ENCODE measurements at places on chromosomes 3 and 15.

DNA sequence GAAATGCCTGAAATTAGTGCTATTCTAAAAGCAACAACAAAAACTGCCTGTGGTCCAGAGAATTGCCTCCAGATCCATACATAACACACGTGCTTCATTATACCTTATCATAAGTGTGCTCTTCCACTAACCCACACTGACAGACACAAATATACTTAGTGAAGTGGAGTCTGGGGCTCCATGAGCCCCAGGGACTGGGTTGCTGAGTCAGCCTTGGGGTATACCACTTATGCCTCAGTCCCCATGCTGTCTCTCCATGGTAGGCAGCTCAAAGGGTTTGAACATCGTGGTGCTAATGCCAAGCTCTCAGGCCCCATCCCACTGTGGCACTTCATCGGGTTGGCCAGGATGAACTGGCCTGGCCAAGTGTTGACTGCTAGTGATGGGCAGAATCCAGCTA lies 10.8 kb downstream of the ZDHHC3 start:
- no peak for DNase-seq

DNA sequence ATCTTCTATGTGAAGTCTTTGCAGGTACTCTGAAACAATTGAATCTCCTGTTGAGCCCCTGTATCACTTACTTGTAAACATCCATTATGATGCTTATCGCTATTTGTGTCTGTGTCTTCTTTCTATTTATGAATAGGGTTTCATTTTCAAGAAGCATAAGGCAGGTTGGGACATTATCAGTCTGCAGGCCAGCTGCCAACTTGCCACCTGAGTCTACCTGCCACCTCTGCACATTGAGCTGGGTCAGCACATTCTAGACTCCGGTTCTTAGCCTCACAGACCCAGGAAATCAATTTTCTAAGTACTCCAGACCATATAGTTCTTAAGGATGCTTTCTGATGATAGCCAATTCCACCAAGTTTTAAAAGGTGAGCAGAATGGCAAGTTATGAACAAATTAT lies 105.7 kb upstream of the MCTP2 start:
- DNase-seq, result no peak

- no peak for DNase-seq
These were observed 18.6 kb downstream of the SSUH2 start for GRCh38 chr3:8625991-8626390.

DNA sequence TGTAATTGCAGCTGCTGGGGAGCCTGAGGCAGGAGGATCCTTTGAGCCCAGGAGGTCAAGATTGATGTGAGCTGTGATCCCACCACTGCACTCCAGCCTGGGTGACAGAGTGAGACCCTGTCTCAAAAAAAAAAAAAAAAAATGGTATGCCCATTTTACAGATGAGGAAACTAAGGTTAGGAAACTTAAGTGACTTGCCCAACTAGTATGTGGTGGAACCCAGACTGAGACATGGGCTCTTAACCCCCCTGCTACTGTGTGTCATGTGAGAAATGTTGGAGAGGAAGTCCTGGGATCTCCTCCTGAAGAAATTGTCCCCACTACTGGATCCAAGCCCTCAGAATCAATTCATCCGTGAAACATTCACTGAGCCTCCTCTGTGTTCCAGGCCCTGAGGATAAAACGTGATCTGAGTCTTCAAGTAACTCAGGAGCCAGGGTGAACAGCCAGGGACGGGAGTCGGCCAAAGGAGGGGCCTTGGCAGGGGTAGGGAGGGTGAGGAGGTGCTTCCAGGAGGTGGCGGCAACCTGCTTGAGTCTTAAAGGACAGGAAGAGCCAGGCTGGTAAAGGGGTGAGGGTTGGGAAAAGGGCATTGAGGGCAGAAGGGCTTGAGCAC lies 19.6 kb upstream of the RNU6-1 start:
- DNase-seq, result no peak

GRCh38 chr15:72724028-72724427 lies 38.0 kb downstream of the BBS4 start:
- no peak for DNase-seq

DNA sequence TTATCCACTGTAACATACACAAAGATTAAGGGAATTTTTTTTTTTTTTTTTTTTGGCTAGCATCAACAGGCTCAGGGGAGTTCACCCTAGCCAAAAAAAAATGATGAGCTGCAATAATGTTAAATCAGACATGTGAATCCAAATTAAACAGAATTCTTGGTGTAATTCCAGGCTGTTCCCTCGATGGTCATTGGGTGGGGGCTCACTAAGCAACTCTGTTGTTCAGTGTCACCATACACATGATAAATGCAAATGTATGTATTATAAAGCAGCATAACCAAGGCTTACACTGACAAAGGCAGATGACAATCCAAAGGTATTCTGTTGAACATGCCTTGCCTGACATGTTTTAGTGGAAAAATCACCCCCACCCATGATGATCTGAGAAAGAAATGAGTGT lies 29.0 kb downstream of the IL1RAP start:
- no peak for DNase-seq

DNA sequence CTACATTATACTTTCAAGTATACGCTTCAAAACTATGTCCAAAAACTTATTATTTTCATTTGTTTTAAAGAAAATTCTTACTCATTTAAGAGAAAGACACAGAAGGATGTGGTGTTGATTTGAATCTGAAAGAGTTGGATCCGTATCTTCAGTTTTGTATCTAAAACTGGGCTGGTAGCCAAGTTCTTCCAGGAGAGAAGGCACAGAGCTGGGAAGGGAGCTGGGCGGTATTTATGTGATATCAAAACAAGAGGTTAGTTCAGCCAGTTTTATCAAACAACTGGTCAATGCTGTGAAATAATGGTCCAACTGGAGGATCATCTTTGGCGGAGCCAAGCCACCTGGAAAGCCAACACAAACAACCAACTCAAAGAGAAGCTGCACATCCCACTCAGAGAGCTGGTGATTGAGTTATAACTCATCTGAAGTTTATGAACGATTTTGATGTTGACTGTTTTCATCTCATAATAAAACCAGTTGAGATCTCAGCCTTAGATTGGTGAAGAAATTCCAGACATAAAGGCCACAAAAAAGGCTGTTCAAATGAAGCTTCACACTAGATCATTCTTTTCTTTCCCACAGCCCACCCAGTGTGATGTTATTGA lies 489.6 kb upstream of the RASGRP1 start:
- no peak for DNase-seq

DNA sequence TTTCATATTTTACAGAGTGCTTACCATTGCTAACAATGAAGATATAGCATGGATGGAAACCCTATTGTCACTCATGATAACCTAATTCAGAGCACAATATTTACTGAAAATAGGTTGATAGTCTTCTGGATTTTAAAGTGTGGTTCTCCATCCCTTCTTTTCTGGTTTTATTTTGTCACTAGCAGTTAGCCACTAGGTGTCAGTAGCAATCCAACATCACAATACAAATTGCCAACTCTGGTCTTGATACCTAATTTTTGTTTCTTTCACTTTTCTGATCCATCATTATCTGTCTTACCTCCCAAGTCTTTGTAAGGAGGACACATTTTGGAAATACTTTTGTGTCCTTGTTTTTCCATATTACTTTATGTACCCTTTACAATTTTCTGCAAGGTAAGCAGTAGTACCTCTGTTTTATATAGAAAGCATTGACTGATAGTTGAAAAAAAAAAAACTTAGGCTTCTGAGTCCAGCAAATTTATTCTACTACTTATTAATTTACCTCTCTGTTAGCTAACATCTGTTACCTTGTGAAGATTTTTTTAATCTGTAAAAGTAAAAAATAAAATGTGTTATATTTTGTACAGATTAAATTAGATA lies 28.3 kb upstream of the CRYBG3 start:
- DNase-seq, result no peak

- no peak for DNase-seq
These were observed 83.6 kb downstream of the MYO9A start for GRCh38 chr15:72034351-72034750.

- no peak for DNase-seq
These were observed 1.3 kb downstream of the COLQ start for GRCh38 chr3:15520185-15520584.

- no peak for DNase-seq
These were observed 131.1 kb upstream of the BFSP2 start for GRCh38 chr3:133268726-133269134.

GRCh38 chr3:54819946-54820345 lies 107.9 kb downstream of the LRTM1 start:
- no peak for DNase-seq

DNA sequence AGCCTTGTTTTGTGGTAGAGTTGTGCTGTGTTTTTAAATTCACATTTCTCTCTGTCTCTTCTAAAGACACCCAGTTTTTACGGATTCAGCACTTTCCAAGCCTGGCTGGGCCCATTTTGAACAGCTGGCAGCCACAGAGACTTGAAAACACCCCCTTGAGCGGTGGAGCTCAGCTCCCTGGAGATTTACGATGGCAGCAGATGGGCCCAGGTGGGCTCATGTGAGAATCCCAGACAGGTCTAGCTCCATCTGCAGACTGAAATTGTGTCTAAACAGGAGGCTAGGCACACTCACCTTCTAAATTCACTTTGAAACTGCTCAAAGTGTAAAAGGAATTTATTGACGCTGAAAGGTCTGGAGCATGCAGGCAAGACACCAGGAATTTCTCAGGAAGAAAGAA lies 232.0 kb upstream of the HES1 start:
- DNase-seq, result no peak

DNA sequence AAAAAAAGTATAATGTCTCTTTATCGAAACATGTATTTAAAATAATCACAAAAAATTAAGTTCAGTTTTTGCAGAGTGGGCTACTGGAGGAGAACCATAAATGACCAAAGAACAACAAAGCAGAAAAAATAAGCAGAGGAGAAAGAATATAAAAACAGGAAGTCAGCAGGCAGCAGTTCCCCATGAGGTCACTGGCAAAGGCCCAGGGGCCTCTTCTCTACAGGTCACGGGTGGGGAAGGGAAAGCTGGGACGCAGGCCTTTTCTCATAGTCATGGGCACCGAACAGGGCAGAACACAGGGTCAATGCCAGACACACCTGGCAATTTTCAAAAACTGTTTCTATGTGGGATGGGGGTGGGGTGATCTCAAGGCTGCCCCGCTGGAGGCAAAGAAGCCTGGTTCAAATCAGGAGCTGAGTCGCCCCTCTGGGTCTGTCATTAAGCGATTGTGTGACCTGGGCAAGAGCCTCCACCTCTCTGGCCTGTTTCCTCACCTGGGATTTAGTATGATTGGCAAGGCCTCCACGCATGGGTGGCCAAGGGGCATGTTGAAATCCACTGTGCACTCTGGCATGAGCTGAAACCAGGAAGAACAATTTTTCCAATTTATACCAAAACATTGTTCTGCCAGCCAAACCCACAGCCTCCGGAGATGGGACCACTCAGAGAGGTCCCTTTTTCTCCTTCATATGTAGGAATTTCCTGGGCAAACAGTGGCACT lies 43.8 kb upstream of the UACA start:
- DNase-seq, result no peak

DNA sequence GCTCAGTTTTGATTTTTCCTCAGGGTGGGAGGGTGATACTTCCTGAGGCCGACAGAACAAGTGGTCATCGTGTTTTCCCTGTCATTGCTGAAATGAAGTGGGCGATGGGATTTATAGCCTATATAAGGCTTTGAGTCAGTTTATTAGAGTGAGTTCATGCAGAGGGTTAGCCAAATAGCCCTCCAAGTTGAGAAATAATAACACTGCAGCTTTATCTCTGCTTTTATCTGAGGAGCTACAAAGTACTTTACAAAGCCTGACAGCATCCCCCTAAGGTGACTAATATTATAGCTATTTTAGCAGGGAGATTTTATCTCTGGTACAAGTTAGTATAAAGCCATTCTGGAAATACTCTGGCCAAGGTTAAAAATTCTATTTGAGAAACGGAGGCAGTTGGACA lies 389.6 kb downstream of the MFSD1 start:
- DNase-seq, result no peak

DNA sequence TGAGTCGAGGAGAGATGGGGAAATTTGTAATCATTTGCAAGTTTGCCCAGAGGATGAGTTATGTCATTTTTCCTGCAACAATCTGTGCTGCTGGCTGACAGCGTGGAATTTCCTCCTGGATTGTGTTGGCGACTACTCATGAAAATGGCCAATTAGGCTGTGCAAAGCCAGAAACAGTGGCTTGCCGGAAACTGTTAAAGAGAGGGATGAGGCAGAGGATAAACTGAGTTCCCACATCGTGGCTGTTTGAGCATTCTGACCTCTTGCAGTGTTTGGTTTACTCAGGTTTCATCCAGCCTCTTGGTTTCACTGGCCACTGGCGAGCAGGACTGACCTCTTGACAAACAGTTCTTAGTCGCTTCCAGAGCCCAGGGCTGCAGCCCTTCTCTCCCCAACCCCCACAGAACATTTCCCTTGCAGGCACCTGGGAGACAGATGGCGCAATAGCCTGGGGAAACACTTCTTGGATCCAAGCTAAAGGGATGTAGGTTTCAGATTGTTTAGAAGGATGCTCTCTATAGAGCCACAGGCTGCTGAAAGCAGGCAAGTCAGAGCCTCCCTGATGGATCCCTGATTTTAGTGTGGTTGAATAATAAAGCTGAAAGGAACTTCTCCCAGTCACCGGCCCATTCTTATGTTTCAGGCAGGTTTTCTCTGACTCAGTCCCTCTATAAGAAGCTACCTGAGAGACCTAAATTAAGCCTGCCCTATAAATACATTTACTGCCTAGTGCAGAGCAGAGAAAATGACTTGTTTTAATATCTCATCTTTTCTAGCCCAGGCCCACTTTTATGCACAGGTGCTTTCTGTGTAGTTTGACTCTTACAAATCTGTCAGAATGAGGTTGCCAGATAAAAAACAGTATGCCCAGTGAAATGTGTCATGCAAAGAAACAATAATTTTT lies 92.8 kb upstream of the UBE2E1 start:
- DNase-seq, result no peak

- no peak for DNase-seq
These were observed 182.1 kb upstream of the TSC22D2 start for GRCh38 chr3:150225986-150226385.
